ENCODE measurements at places on chromosomes 6 and 20. TPM values are rescaled to one million over a fixed set of nuclear protein-coding genes. Genes with fewer than 3 reads are reported as not detected.

The TRIM31 gene
- total RNA-seq = not detected

The FUT9 gene
- not detected for total RNA-seq

The TRIM40 gene
- total RNA-seq = not detected

The TENT5A gene
- 12.0 TPM for total RNA-seq

The FGD2 gene
- total RNA-seq = not detected

DNA sequence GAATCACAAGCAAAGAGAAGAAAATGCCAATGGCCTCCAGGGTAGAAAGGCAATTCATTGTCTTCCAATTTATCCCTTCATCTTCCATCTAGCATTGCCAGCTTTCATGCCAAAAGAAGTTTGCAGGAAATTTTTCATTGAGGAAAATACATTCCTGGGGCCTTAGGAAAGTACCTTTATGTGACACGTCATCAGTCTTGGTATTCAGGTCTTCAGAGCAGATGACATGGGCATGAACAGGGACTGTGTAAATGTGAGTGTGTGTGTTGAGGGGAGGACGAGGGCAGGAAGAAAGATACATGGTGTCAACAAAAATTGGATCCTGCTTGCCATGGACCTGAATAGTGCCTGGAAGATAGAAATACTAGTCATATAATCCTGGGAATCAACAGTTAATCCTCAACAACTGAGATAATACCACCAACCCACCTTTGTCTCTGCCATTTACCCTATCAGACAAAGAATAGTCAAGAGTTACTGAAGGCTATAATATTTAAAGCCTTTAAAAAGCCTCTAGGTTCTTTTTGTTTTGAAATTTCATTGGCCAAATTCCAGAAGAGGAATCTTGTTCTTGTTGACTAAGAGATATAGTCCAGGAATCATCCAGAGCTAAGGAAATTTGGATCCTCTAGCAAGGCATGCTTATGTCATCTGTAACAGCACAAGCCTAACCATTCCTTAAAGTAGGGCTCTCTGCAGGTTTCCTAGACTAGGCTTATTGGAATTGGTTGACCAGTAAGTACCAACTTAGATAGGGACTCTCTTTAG is 405.8 kb upstream of the SASH1 start:
- no peak overlapping the region for H3K4me3 ChIP-seq
- H3K36me3 ChIP-seq = no peaks in the 10 kb centered on the region

- no peak overlapping the region for H3K4me3 ChIP-seq
- H3K27ac ChIP-seq = no peak overlapping the region
- H3K27me3 ChIP-seq = no peaks in the 10 kb centered on the region
- H3K36me3 ChIP-seq = peaks cover 30% of the 10 kb centered on the region
These were observed 42.8 kb downstream of the MMS22L start for GRCh38 chr6:97240222-97240621.

- DNase-seq = no peak
- H3K4me1 ChIP-seq = no peaks in the 10 kb centered on the region
- no peaks in the 10 kb centered on the region for H3K36me3 ChIP-seq
- no peak overlapping the region for H3K4me3 ChIP-seq
- 0 out of 2 replicates have a peak, but pooled peaks cover 3% of the 10 kb centered on the region for H3K27me3 ChIP-seq
These were observed 139.9 kb downstream of the CCDC170 start for GRCh38 chr6:151633526-151634335.

GRCh38 chr6:136011475-136011874 is 160.0 kb downstream of the PDE7B start:
- no peak overlapping the region for H3K4me3 ChIP-seq
- H3K4me1 ChIP-seq = peaks cover 41% of the 10 kb centered on the region
- no peaks in the 10 kb centered on the region for H3K27me3 ChIP-seq
- peak overlapping the region; percentile 74 for H3K27ac ChIP-seq
- no peaks in the 10 kb centered on the region for H3K36me3 ChIP-seq
- no peak for DNase-seq

DNA sequence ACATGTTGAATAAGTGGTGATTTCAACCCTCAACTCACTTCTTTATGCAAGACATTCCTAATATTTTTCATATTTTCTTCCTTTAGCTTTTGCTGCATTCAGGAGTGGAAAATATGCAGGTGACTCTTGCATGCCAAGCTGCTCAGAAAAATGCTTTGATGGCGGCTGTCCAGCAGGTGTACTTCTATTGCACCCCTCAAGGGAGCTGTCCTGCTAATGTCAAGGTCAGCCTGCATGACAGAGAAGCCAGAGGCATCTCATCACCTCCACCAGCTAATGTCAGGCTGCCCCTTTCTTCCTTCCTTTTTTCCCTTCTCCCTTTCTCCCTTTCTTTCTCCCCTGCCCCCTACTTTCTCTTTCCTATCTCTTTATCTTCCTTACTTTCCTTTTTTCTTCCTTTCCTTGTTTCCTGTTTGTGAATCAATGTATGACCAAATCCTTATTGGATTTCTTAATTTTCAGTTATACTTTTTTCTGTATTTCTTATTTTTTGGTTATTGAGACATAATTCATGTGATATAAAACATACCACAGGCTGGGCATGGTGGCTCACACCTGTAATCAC is 112.2 kb downstream of the CD164 start:
- no peak for DNase-seq
- H3K27me3 ChIP-seq = peaks cover 5% of the 10 kb centered on the region
- H3K36me3 ChIP-seq = no peaks in the 10 kb centered on the region

DNA sequence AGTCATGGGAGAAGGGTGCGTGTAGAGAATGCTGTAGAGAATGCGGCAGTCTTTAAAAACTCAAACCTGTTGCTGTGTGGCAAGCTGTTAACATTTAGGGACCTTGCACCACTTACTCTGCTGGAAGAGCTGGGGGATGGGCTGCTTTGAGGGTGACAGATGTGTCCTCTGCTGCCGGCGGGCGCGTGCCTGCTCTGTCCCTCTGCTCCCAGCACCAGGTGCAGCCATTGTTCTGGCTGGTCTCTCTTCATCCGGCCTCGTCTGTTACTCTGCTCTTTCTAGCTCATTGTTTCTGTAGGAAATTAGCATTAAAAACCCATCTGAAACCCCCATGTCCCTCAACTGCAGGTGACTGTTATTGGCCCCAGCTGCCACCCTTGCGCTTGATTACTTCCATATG is 78.5 kb downstream of the CBFA2T2 start:
- no peaks in the 10 kb centered on the region for H3K36me3 ChIP-seq
- no peak overlapping the region for H3K27ac ChIP-seq
- H3K4me3 ChIP-seq = no peak overlapping the region
- no peaks in the 10 kb centered on the region for H3K27me3 ChIP-seq

DNA sequence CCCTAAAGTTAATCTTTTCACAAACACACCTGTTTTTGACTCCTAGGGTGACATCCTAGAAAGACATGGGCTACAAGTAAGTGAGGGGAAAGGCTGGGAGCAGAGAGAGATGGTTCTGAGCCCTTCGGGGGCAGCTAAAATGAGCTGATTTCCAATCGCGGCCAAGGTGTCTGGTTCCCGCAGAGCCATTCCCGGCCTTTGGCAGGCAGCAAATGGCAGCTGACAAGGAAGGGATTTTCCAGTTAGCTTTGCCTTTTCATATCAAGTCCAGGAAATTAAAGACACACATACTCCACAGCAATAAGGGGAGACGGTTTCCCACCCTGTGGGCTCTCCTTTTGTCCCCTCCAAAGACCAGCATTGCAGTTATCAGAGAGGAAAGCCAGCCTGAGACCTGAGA is 228.5 kb downstream of the ZMYND8 start:
- peaks cover 39% of the 10 kb centered on the region for H3K4me1 ChIP-seq
- H3K27me3 ChIP-seq = no peaks in the 10 kb centered on the region
- DNase-seq = no peak
- no peaks in the 10 kb centered on the region for H3K36me3 ChIP-seq
- no peak overlapping the region for H3K4me3 ChIP-seq

DNA sequence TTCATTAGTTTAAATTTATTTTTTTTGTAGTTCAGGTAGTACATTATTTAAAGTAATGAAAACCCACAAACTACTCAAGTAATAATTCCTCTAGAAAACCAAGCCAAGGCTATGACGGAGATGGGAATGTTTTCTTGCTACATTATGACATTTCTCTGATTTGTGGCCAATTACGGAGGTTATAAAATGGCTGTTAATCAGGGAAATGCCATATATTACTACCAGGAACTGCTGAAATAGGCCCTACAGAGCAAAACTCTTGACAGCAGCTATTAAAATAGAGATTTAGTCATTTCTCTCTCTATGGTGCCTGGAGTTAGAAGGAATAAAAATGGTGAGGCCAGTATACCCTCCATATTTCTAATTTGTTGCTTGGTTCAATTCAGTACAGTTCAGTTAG is 280.0 kb downstream of the ARHGAP18 start:
- H3K4me3 ChIP-seq = no peak overlapping the region
- H3K36me3 ChIP-seq = no peaks in the 10 kb centered on the region
- H3K27ac ChIP-seq = no peak overlapping the region
- peaks cover 4% of the 10 kb centered on the region for H3K27me3 ChIP-seq
- DNase-seq = no peak

DNA sequence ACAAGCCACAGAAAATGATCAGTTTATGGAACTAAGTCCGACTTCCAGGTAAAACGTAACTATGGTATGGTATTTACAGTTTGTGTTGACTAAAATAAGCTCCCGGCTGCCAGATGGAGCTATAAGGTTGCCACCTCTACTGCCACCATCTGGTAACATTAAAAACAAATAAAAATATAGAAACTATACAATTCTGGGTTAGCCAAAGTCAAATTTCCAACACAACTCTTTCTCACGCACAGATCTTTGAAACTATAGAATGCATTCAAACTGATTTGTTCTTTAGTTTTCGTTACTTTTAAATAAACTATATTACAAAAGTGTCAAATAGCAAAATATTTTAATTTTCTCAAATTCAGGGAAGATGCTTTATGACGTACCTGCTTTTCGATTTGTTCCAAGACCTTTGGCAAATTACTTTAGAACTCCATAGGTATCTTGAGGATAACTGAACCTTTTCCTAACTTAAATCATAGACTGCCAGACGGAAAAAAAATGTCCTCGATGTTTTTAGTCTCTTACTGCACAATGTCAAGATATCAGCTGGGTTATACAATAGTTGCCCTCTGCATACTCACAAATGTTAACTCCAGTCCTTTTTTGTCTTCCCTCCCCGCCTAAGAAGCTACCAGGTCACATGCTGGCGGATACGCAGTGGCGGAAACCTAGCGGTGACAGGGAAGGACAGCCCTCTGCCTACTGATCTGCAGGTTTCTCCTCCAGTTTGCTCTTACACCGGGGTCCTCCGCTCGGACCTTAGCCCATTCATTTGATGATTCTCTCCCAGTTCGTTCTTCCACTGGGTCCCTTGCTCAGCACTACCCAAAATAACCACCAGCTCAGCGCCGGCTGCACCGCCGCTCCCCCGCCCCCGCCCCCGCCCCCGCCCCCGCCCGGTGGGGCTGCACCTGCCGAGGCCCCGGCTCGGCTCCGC is 888 bp downstream of the SLC17A5 start:
- peak overlapping the region; percentile 84 for H3K4me3 ChIP-seq
- no peaks in the 10 kb centered on the region for H3K36me3 ChIP-seq
- DNase-seq = peak; percentile 60
- H3K27me3 ChIP-seq = no peaks in the 10 kb centered on the region

GRCh38 chr6:154427446-154427845 is 70.8 kb upstream of the IPCEF1 start:
- no peak overlapping the region for H3K27ac ChIP-seq
- no peak overlapping the region for H3K4me3 ChIP-seq
- DNase-seq = no peak
- no peaks in the 10 kb centered on the region for H3K27me3 ChIP-seq
- peaks cover under 1% of the 10 kb centered on the region for H3K4me1 ChIP-seq
- peaks cover 27% of the 10 kb centered on the region for H3K36me3 ChIP-seq
